CD4-positive, alpha-beta T cell (primary cell): ENCODE measurements at places on chromosomes 2 and 18.

- DNase-seq, result no peak
Observed at GRCh38 chr2:234731236-234731635, 220.6 kb upstream of the SH3BP4 start.

GRCh38 chr2:74379851-74380789 is at the start of gene DCTN1:
Gene DCTN1, minus strand, starts transcription at chr2:74380311. Its CDS starts 274 bp downstream, at chr2:74380037.
- no peak for DNase-seq

GRCh38 chr2:129253461-129253812 is 726.0 kb upstream of the RAB6C start:
- no peak for DNase-seq

GRCh38 chr2:215727507-215728503 is 285.5 kb downstream of the MREG start:
- DNase-seq, result no peak

- no peak for DNase-seq
Observed at GRCh38 chr2:46097714-46098480, 199.3 kb upstream of the EPAS1 start.

GRCh38 chr2:37600735-37601134 is 70.7 kb downstream of the CDC42EP3 start:
- no peak for DNase-seq
